ENCODE measurements at places on chromosomes 6 and 20.

DNA sequence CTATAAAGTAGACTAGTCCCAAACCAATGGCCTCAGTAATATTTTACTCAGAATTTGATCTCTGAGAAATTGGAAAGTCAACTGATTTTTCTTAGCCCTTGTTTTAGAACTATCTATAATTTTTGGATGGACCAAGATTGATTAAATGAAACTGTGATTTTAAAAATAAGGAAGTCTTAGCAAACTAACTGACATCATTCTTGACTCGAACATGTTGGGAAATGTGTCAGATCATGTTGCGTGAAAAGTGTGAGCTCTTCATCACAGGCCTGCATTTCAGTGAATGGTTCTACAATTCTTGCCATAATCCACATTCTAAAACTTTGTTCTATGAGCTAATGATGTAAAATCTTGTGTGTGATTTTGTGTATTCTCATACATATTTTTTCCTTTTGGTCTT lies 11.0 kb downstream of the TNFAIP3 start:
- no peak for DNase-seq

DNA sequence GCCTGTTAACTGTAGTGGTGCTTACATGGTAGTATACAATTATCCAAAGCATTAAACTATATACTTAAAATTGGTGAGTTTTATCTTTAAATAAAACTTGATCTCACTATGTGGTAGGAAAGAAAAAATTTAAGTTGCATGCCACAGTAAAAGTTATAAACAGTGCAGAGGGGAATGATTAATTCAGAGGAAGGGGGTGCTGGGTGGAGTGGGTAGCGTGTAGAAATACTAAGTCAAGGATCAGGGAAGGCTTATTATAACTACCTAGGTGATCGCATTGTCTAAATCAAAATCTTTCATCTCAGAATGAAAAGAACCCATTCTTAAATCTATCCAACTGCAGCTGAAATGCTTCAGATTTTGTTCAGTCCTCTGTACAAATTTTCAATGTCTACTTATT lies 428.3 kb downstream of the ADGRB3 start:
- DNase-seq, result no peak

DNA sequence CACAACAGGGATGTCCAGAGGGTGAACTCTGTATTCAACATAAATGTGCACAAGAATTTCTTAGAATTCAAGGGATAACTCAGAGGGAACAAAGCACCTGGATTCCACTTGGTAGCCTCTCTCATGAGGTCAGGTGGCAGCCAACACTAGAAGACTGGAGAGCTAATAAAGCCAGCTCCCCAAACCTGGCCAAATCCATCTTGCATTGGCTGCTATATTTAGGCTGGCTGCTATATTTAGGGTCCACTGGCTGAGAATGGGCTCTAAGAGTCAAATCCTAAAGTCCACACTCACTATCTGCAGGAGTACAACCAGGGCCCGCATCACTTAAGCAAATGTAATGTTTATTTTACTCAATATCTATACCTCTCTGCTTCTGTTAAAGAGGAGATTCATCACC lies 20.0 kb downstream of the TBC1D7 start:
- DNase-seq, result no peak

DNA sequence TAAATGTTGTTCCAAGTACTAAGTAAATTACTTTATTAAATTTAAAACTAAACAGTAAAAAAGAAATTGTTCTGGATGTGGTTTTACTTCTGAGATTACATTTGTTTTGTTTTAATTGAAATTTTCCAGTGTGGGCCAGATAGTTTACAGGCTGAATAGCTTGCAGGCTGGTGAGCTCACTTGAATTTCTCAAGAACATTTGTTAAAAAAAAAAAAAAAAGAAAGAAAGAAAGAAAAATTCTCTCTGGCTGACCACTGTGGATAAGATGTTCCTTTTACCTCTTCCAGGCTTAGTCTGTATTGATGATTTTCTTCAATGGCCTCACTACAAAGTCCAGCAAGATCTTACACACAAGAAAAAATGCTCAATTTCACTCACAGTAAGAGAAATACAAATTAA lies 85.4 kb downstream of the PLCG1 start:
- no peak for DNase-seq

GRCh38 chr6:30915591-30915946 lies 1.5 kb downstream of the VARS2 start:
- DNase-seq, result peak; percentile 44

GRCh38 chr6:88426005-88426404 lies 259.9 kb upstream of the CNR1 start:
- DNase-seq, result no peak

DNA sequence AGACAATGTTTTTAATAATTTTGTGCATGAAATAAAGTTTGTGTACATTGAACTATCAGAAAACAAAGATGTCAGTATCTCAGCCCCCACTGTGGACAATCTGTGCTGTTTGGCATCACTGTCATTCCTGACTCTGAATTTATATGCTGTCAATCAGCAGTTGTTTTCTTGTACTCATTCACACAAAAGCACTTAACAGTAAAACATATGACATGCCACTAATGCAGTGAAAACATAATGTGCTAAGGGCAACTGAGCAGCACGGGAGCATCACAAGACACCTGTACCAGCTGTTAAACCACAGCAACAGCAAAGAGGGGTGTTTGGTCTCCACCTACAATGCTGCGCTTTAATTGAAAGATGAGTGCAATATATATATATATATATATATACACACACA lies 647.8 kb upstream of the SLC35B3 start:
- DNase-seq, result no peak

DNA sequence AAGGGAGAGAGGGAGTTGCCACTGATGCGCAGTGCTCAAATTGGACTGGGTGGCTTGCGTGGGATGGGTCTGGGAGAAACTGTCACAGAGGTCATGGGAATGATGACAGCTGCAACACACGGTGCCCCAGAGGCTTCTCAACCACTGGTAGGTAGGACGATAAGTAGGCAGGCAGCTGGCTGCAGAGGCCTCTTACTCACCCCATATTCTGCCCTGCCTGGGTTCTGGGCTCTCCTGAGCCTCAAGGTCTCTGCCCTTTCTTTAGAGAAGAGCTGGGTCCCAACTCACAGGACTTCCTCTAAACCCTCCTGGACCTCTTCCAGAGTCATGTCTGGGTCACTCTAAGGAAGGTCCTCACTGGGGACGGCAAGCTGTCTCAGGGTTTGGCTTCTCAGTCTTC lies 37.2 kb upstream of the RNF24 start:
- no peak for DNase-seq

GRCh38 chr20:19435316-19435715 lies 222.9 kb downstream of the SLC24A3 start:
- no peak for DNase-seq

DNA sequence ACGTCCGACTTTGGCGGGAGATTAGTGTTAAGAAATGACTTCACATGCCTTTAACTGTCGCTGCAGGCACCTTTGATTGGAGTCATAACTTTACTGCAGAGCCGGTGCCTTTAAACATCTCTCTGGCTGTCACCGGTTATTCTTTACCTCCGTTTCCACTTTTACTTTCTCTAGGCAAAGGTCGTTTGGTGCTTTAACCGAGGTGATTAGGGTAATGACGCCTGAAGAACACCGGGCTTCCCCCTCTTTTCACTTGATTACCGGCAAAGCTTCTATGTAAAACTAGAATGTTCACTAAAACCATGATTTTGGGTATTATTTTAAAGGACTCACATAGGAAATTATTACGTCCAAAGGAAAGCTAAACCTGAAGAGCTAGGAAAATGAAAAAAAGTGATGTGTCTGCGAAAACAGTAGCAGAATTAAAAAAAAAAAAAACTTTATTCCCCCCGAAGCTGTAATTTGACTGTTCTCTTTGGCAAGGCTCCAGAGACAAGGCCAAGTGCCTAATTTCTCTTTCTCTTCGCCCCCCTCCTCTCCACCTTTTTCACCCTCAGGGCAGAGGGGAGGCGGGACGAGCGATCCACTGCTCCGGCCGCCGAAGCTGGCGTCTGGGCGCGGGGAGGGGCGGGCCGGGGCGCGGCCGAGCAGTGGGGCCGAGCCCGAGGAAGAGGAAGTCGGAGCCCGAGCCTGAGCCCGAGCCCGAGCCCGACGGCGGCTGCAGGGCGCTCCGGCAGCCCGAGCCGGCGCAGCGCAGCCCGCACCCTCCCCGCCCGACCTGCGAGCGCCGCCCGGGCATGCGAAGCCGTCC lies at the start of gene PLEKHG1:
TSS of gene PLEKHG1 (plus strand) at position 687 of the 811 bp plus-strand sequence. CDS start 133,797 bp downstream, outside the sequence.
- DNase-seq, result no peak

DNA sequence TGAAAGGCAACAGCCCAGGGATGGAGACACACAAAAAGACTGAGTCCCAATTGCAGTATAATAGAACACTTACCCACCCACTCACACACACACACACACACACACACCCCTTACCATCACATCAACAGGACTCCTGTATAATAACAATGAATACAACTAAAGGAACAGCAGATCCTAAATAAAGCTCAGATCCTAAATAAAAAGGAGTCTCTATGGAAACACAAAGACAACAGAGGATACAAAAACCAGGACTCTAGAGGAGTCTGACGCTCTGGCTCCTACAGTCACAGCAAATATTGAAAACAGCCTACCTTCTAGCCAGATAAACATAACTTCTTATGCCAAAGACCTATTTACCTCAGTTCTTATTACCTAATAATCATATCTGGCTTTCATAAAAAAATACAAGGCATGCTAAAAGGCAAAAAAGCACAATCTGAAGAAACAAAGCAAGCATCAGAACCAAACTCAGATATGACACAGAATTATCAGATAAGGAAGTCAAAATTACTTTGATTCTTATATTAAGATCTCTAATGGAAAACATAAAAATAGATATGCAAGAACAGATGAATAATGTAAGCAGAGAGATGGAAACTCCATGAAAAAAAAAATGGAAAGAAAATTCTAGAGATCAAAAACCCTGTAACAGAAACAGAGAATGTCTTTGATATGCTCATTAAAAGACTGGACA lies 134.9 kb downstream of the MMUT start:
- no peak for DNase-seq

- DNase-seq, result no peak
Observed at GRCh38 chr6:113529196-113529595, 327.9 kb upstream of the MARCKS start.

DNA sequence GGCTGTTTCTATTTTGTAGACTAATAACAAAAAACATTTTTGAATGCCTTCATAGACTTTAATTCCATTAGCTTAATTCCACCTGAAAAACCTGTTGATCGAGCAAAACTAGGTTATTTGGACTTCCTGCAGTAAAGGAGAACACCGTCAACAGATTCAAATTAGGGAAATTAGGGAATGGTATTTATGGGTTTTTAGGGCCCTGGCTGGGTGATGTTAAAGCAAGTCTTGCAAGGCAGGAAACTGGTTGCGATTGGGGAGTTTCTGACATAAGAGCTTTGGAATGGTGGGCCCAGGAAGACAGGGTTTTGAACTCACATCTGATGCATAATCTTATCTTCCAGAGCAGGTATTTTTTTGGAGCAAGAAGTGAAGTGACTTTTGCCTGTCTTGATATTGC lies 40.1 kb upstream of the TFAP2C start:
- no peak for DNase-seq

DNA sequence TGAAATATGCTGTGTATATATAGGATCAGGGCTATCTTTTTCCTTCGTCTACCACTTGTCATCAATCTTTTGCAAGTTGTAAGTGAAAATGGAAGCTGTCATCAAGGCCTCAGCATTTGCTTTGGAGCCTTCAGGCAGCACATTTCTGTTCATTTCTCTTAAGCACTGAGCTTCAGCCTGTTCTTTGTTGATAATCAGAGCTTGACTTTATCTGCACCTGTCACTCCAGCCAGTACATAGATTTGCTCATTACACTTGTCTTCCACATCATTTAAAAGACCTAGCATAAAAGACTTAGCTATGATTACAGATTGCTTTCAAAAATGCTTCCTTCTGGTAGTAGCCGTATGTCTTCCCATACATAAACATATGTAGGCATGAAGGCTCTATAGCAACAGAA lies 189.8 kb upstream of the GRIK2 start:
- DNase-seq, result no peak

Measured in NCI-H2227 treated with DMSO at 0.1 percent for 48 hours (cell line).